ENCODE measurements at places on chromosomes 2 and 18. TPM values are rescaled to one million over a fixed set of nuclear protein-coding genes. Genes with fewer than 3 reads are reported as not detected.

DNA sequence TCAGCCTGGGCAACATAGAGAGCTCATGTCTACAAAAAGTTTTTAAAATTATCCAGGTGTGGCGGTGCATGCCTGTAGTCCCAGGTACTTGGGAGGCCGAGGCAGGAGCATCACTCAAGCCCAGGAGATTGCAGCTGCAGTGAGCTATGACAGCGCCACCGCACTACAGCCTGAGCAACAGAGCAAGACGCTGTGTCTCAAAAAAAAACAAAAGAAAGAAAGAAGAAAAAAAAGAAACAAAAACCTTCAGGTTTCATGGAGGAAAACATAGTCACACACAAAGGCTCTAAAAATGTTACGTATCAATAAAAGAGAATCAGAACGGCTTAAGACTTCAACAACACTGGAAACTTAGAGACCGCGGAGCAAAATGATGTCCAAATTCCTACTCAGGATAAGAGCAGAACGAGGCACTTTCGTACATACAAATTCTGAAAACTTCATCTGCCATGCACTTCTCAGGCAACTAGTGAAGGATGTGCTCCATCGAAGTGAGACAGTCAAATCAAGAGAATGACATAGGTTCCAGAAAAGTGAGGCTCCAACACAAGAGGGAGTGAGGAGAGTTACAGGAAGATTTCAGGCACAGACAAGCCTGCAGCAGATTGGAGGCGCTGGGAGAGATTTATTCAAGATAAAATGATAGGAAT lies 4.4 kb downstream of the HDLBP start:
- peaks cover 66% of the 10 kb centered on the region for H3K4me1 ChIP-seq
- H3K36me3 ChIP-seq: peaks cover 2% of the 10 kb centered on the region
- no peaks in the 10 kb centered on the region for H3K27me3 ChIP-seq
- peak overlapping the region; percentile 77 for H3K27ac ChIP-seq
- no peak for DNase-seq

DNA sequence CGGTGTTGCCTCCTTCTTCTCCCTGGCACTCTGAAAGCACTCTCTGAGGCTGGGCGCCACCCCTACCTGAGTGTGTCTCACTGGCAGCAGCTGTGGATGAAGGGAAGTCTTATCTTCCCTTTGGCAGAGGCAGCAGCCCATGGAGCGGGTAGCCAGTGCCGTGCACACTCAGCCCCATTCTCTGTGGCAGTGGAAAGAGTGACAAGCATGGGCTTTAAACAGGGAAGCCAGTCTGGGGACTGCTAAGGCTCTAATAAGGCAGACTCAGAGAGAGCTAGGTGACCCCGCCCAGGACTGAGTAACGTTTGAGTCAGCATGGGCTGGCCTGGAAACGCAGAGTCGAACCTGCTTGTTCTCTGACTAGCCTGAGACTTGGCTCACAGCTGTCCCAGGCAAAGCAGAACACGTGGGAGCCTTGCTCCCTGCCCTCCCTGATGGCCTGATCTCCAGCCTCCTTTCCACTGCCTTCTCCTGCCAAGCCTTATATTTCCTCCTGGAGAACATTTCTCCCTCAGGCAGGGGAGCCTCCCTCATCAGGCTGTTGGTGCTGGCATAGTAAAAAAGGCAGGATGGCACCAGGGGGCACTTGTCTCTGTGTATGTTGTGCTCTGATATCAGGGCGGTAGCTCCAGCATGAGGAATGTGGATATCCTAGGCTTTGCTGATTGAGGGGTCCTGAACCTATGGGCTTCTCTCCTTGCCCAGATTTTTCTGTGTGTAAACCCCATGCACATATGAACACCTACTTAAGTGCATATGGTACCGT lies 93.9 kb upstream of the LGALSL start:
- H3K27ac ChIP-seq: no peak overlapping the region
- no peaks in the 10 kb centered on the region for H3K36me3 ChIP-seq
- peaks cover 7% of the 10 kb centered on the region for H3K4me1 ChIP-seq
- H3K4me3 ChIP-seq: no peak overlapping the region
- peak; percentile 73 for DNase-seq

GRCh38 chr2:167406558-167406957 lies 518.3 kb downstream of the XIRP2 start:
- H3K36me3 ChIP-seq: no peaks in the 10 kb centered on the region
- no peaks in the 10 kb centered on the region for H3K27me3 ChIP-seq
- no peak for DNase-seq
- H3K4me3 ChIP-seq: no peak overlapping the region
- no peak overlapping the region for H3K27ac ChIP-seq

The CYRIA gene
- total RNA-seq: 1.0 TPM

The CFC1 gene
- total RNA-seq: not detected

DNA sequence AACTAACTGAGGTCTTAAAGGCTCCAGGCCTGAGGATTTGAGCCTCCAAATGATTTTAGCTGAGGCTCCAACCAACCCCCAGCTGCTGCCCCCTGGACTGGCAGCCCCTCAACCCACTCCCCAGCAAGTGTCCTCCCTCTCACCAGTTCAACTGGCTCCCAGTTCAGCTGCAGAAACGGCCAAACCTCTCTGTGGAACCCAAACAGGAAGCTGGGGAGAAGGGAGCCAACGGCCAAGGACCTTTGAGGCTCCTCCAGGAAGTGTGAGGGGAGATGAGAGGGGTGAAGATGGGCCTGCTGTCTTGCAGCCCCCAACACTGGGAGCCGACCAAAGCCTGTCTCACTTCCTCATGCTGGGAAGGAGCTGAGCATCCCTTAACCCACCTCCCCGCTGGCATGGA lies 24.9 kb downstream of the ZFP36L2 start:
- DNase-seq: no peak
- peaks cover 42% of the 10 kb centered on the region for H3K4me1 ChIP-seq
- no peak overlapping the region for H3K4me3 ChIP-seq
- H3K27me3 ChIP-seq: no peaks in the 10 kb centered on the region

DNA sequence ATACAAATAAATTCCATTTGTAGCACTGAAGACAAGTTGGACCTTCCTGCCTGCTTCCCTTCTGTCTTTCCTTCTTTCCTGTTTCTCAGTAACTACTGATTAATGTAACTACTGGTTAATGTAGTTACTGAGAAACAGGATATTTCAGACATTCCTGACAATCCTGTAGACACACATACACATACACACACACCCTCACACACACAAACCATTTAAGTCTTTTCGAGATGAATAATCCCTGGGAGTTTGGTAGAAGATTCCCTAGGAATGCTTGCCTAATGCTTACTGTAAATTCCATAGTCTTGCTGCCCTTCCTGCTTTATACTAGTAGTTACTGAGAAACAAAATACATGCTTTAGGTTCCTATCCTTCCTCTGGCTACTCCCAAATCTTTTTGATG lies 83.9 kb downstream of the PIK3C3 start:
- H3K4me3 ChIP-seq: no peak overlapping the region
- DNase-seq: no peak
- no peaks in the 10 kb centered on the region for H3K27me3 ChIP-seq
- H3K27ac ChIP-seq: no peak overlapping the region

DNA sequence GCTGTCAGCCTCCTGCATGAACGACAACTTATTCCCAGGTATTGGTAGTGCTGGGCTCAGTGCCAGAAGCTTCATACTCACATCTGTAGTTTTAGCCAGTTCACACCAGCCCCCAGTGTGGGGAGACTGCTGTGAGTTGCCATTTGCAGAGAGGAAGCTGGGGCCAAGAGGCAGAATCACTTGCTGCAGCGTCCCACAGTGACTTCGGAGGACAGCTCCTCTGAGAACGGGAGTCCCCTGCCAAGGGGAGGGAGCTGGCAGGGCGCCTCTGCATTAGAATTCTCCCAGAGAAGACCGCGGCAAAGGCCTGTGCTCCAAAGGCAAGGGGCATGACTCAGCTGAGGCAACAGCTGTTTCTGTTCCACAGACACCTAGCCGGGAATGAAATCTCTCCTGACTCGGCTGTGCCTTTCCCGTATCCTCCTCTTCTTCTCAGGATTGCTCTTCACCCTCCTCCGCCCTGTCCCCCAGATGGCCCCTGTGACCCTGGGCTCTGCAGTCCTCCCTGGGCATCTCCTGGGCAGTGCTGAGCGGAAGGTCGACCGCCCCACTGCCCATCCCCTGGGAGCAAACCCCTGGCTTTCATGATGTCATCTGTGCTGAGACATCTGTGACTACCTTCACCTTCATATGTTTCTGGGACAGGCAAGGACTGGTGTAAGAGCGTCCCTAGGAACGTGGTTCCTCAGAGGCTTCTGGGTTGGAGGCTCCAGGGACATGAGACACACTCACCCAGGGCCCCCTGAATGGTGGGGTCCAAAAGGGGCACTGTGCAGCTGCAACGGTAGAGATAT lies 18.0 kb downstream of the MAL start:
- H3K4me3 ChIP-seq: no peak overlapping the region
- H3K27ac ChIP-seq: no peak overlapping the region
- peaks cover 80% of the 10 kb centered on the region for H3K4me1 ChIP-seq
- H3K27me3 ChIP-seq: no peaks in the 10 kb centered on the region

DNA sequence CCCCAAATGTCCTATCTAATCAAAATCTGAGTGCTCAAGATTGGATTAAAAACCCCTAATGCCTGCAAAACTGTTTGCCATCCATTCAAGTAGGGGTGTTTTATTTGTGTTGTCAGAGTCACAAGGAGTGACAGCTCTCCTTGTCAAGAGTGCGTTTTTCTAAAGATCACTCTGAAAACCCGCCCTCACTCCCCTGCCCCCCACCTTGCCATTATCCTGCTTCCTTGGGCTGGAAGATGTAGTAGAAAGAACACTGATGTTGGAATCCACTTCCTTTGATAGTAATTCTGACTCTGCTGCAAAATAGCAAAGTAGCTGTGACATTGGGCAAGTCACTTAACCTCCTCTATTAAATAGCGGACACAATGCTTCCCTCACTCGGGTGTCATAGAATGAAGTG lies 155.6 kb downstream of the TSN start:
- no peak overlapping the region for H3K27ac ChIP-seq
- H3K4me1 ChIP-seq: no peaks in the 10 kb centered on the region
- no peaks in the 10 kb centered on the region for H3K36me3 ChIP-seq
- H3K4me3 ChIP-seq: no peak overlapping the region
- no peaks in the 10 kb centered on the region for H3K27me3 ChIP-seq
- DNase-seq: no peak

GRCh38 chr2:152284398-152284797 lies 50.6 kb upstream of the FMNL2 start:
- no peak for DNase-seq
- H3K27ac ChIP-seq: no peak overlapping the region
- no peak overlapping the region for H3K4me3 ChIP-seq
- no peaks in the 10 kb centered on the region for H3K36me3 ChIP-seq
- no peaks in the 10 kb centered on the region for H3K4me1 ChIP-seq

DNA sequence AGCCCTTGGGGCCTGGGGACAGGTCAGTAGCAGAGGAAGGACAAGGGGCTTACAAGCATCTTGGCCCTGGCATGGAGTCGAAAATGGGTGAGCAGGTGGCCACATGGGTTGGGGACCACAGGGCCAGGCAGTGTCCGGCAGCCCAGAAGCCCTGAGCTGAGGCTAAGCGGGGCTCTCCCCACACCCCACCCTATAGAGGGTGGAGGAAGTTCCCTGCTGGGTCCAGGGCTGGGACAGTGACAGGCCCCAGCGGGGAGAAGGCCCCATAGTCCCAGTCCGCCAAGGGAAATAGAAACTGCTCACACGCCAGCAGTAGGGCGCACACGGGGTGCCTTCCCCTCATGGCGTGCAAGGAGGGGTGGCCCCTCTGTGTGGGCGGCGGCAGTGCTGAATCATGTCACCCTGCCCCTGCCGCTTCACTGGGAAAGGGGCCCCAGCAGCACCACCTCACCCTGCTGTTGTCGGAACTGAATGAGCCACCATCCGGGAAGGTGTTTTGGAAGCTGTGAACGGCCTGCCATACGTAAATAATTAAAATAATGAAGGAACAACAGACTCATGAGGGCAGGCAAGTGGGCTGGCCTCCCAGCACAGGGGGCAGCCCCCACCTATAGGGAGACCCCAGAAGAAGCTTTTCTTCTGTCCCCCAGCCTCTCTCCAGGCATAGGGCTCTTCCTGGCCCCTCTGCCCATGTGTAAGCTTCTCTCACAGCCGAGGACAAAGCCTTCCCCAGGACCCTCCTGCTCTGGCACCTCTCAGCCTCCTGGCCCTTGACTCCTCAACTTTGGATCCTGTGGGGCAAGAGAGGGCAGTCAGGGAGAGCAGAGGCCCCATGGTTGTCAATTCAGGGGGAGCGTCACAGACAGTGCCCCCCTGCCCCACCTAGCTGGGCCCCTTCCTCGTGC lies 12.7 kb upstream of the DUSP2 start:
- H3K36me3 ChIP-seq: peaks cover 4% of the 10 kb centered on the region
- H3K4me3 ChIP-seq: peak overlapping the region; percentile 75
- peaks cover 85% of the 10 kb centered on the region for H3K4me1 ChIP-seq
- peak; percentile 99 for DNase-seq
- no peaks in the 10 kb centered on the region for H3K27me3 ChIP-seq

The AGXT gene
- not detected for total RNA-seq

The GPR45 gene
- not detected for total RNA-seq

GRCh38 chr2:200471324-200471848 lies 38.5 kb downstream of the KCTD18 start:
- H3K27ac ChIP-seq: no peak overlapping the region
- H3K4me1 ChIP-seq: peaks cover 38% of the 10 kb centered on the region
- H3K27me3 ChIP-seq: no peaks in the 10 kb centered on the region
- DNase-seq: peak; percentile 59
- peaks cover 2% of the 10 kb centered on the region for H3K36me3 ChIP-seq
- no peak overlapping the region for H3K4me3 ChIP-seq

DNA sequence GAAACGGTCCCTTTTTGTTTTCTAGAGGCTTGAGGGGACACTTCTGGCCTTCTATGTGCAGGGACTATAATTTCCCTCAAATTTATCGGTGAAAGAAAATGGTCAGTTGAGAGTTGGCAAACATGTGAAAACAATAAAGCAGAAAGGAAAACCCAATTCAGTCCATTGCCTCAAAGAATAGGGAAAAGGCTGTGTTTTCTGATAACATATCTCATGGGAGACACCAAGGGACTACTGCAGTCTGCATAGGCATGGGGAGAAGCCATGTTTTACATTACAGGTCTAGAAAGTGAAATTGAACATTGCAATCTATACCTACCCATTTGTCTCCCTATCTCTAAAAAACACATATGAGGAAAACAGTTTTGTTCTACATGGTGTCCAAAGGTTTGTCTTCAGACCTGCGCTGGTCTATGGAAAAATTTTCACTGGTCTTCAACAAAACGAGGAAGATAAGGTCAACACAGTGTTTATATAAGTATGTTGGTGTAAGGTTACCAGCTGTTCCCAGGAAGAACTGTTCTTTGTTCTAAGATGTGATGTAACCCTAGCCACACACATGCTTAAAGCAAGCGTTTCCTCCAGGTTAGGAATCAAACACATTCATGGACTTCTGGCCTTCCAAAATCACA lies 179.7 kb downstream of the MREG start:
- DNase-seq: no peak
- H3K4me3 ChIP-seq: no peak overlapping the region
- H3K4me1 ChIP-seq: peaks cover 9% of the 10 kb centered on the region
- no peak overlapping the region for H3K27ac ChIP-seq
- H3K27me3 ChIP-seq: no peaks in the 10 kb centered on the region

GRCh38 chr18:31506024-31506742 lies 8.2 kb downstream of the DSG2 start:
- no peaks in the 10 kb centered on the region for H3K4me1 ChIP-seq
- no peak overlapping the region for H3K27ac ChIP-seq
- H3K36me3 ChIP-seq: no peaks in the 10 kb centered on the region
- no peak overlapping the region for H3K4me3 ChIP-seq
- peaks cover 9% of the 10 kb centered on the region for H3K27me3 ChIP-seq
- no peak for DNase-seq

The SERPINB12 gene
- not detected for total RNA-seq

- no peaks in the 10 kb centered on the region for H3K4me1 ChIP-seq
- H3K36me3 ChIP-seq: no peaks in the 10 kb centered on the region
- H3K4me3 ChIP-seq: no peak overlapping the region
- DNase-seq: no peak
Measured at GRCh38 chr2:49044350-49045079, 109.8 kb downstream of the FSHR start.

- H3K27me3 ChIP-seq: no peaks in the 10 kb centered on the region
- H3K27ac ChIP-seq: peak overlapping the region; percentile 96
- peaks cover 26% of the 10 kb centered on the region for H3K36me3 ChIP-seq
- peaks cover 55% of the 10 kb centered on the region for H3K4me1 ChIP-seq
Measured at GRCh38 chr18:9135081-9135911, 1.3 kb upstream of the ANKRD12 start.

The RAB17 gene
- not detected for total RNA-seq
